ENCODE measurements at places on chromosomes 3 and 15.

GRCh38 chr3:54905261-54905888, 22.5 kb downstream of the LRTM1 start:
- DNase-seq: no peak

DNA sequence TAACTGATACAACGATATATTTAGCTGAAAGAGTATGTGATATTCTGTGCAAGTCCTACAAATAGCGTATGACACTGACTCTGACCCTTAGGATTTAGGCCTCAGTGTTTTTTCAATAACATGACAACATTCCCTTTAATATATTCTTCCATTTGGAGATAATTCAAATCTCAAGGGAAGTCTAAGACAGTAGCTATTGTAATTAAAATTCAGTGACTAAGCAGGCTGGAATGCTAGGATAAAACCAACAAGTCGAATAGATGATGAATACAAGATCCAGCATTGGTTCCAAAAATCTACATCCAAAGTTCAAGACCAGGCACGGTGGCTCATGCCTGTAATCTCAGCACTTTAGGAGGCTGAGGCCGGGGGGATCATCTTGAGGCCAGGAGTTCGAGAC, 56.2 kb downstream of the QTRT2 start:
- DNase-seq: no peak

GRCh38 chr3:124818398-124819091, 68.6 kb downstream of the ITGB5 start:
- no peak for DNase-seq

- no peak for DNase-seq
Observed at GRCh38 chr15:70142072-70142321, 44.3 kb upstream of the TLE3 start.

- no peak for DNase-seq
Observed at GRCh38 chr15:50003786-50004334, 115.2 kb downstream of the ATP8B4 start.

DNA sequence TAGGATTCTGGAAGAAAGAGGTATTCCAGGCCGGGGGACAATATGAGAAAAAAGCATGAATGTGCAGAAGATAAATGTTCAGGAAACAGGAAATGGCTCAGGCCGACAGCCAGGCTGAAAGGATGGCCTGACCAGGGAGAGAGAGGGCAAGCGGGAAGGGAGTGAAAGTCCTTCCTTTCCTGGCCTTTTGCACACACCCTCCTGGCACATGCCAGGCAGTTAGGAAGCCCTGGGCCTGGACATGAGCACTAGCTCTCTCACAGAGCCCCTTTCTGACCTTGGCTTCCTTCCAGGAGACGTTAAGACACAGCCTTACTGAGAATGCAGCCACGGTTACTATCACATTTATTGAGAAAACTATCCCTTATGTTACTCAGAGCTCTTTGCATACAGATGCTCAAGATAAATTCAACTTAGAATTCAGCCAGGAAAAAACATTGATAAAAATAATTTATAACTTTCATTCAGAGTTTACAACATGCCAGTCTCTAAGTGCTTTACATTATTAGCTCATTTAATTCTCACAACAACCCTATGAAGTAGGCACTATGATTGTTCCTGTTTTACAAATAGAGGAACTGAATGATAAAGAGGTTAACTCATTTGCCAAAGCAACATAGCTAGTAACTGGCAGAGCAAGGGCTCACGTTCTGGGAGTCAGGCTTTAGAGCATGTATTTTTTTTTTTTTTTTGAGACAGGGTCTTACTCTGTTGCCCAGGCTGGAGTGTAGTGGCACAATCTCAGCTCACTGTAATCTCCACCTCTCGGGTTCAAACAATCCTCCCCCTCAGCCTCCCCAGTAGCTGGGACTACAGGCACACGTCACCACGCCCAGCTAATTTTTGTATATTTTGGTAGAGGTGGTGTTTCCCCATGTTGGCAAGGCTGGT, 39.4 kb upstream of the SMAD3 start:
- peak; percentile 65 for DNase-seq

DNA sequence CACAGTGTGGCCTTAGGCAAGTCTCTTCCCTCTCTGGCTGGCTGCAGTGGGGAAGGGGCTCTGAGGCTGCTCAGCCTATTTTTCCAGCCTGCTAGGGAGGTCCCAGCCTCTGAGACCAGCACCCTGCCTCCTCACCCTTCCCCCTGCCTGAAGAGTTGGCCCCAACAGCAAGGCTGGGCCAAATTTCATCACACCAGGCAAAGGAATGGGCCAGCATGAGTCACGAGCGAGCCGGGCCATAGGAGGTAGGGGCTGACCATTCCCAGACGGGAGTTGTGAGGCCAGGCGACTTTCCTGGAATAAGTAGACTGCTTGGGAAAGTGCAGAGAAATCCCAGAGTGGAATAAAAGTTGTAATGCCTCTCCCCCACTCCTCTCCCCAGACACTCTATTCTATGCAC, 5.7 kb upstream of the FBLN2 start:
- DNase-seq: no peak

- DNase-seq: no peak
Observed at GRCh38 chr3:169948559-169949448, 17.8 kb upstream of the SEC62 start.

All from AML-193 (cell line).